ENCODE measurements at places on chromosomes 12 and 14.
A peak's percentile ranks its signal among the peaks of the same experiment; 100 is the strongest.

GRCh38 chr12:132004946-132005345 lies 55.2 kb downstream of the EP400 start:
- no peak for DNase-seq

- no peak for DNase-seq
Measured at GRCh38 chr12:27186022-27186839, 57.9 kb upstream of the STK38L start.

- DNase-seq: no peak
Measured at GRCh38 chr14:91834571-91834970, 32.8 kb downstream of the TC2N start.

DNA sequence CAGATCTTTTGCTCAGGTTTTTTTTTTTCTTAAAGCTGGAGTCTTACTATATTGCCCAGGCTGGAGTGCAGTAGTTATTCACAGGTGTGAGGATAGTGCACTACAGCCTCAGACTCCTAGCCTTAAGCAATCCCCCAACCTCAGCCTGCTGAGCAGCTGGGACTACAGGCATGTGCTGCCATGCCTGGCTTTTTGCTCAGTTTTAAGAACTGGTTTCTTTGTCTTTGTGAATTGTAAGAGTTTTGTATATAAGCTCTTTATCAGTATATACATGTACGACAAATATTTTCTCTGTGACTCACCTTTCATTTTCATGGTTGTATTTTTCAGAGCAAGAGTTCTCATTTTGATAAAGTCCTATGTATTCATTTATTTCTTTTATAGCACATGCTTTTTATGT lies 33.3 kb upstream of the C2CD5 start:
- no peak for DNase-seq

DNA sequence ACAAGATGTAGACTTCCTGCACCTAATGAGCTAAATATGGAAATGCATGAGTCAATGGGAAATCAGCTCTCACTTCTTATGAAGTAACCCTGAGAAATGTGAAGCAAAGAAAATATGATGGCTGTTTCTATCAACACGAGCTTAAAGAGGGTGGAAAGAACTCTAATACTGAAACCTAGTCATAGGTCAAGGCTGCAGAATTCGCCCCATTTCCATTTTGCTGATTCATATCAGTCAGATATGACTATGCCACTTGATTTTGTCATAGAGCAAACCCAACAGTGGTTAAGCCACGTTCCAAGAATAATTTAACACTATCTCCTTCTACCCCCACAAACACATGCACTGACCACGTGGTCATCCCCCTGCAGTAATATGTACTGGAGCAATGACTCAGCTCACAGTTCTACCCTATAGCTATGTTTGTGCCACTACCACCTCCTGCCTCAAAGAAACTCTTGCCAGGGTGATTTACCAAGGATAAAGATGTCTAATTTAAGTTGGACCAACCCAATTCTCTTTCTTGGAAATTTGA lies 157.5 kb downstream of the TMTC3 start:
- DNase-seq: no peak

DNA sequence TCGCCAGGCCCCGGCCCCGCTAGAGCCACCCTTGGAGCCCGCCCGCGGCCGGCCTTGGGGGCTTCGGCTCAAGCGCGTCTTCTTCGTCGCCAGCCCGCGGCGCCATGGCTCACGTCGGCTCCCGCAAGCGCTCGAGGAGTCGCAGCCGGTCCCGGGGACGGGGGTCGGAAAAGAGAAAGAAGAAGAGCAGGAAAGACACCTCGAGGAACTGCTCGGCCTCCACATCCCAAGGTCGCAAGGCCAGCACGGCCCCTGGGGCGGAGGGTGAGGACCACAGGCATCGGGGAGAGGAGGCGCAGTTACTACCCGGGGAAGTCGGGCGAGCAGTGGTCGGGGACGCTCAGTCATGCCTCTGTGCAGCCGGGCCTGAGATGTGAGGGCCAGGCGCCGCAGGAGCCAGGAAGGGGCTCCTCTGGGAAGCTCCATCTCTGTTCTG lies 573 bp downstream of the ARL6IP4 start:
- DNase-seq: peak; percentile 16

- DNase-seq: no peak
Measured at GRCh38 chr12:69204191-69204590, 35.2 kb upstream of the CPSF6 start.

GRCh38 chr12:93419388-93420034 lies 22.2 kb downstream of the UBE2N start:
- peak; percentile 56 for DNase-seq

- DNase-seq: no peak
Measured at GRCh38 chr12:132354211-132354981, 25.0 kb upstream of the GALNT9 start.

GRCh38 chr12:83092129-83092528 lies 405.4 kb downstream of the TMTC2 start:
- no peak for DNase-seq

- no peak for DNase-seq
Measured at GRCh38 chr12:9043766-9044165, 54.4 kb downstream of the KLRG1 start.

DNA sequence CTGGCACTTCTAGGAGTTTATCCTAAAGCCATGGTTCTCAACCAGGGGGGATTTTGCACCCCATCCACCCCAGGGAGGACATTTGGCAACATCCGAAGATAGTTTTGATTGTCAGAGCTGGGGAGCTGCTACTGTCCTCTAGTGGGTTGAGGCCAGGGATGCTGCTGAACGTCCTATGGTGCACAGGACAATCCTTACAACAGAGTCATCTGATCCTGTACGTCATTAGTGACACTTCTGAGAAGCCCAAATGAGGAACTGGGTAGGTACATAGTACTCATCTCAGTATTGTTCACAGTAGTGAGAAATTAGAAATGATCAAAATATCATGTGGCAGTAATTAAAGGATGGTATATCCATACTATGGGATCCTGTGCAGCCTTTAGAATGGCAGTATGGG lies 185.1 kb downstream of the CHST11 start:
- peak; percentile 9 for DNase-seq

- no peak for DNase-seq
Measured at GRCh38 chr14:71613168-71613567, 319.1 kb upstream of the RGS6 start.

DNA sequence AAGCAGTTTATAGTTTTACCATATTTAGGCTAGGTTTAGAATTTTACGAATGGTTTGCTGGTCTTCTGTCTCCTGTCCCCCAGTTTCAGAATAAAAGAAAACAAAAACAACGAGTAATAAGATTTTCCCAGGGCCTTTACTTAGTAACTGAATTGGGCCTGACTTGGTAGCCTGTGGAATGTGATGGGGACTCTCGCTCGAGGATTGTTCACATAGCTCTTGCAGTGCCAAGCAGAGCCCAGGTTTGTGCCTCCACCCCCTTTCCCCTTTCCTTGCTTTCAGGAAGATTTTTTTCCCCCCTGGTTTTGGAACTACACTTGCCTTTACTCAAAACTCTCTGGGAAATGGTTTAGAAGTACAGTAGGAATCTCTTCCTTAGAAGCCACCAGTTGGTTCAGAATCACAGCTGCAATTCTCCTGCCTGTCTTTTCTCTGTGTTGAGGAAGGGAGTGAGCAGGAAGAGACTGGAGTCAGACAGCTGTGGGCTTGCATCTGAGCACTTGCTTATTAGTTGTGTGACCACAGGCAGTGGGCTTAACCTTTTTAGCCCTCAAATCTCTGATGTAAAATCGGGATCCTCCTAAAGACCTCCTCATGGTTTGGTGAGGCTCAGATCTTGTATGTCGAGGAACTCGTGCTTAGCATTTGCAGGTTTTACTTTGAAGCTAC lies 501.2 kb downstream of the PCNX1 start:
- DNase-seq: no peak

DNA sequence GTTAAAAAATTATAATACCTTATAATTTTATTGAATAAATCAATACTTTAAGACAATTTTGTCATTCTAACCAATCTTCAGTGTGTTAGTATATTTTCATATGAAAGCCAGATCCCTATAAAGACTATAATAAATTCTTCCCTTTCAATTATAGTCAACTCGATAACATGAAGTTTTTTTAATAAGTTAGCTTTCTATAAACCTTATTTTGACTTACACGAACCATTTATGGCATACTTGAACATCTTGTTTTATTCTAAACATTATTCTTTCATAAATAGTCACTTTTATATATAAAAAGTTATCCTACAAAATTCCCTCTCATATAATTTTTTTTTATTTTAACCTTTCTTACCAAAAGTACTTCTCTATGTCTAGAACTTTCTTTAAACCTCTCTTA lies 1002.3 kb downstream of the TMEM121 start:
- no peak for DNase-seq

DNA sequence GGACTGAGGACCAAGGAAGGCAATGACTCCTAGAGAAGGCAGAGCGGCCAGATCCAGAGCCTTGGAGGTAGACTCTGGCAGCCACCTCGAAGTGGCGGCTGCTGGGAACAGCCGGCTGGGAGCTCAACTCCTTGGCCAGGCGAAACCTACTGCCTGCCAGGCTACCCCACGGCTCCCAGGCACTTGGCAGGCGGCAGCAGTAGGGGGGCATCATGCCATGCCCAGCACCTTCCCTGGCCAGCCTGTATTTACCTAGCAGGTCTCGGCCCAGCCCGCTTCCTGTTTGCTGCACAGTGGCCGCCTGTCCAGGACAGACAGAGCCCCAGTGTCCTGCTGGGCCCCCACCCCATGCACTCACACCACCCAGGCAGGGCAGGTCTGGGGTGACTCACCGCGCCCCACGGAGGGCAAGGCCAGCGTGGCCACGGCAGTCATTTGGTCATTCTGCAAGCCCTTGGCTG lies 10.2 kb downstream of the TRPV4 start:
- no peak for DNase-seq

GRCh38 chr14:93330609-93331000 lies 2.2 kb downstream of the BTBD7 start:
- no peak for DNase-seq

GRCh38 chr12:46908236-46908935 lies 82.6 kb upstream of the SLC38A4 start:
- no peak for DNase-seq

GRCh38 chr12:92952394-92952793 lies 23.3 kb upstream of the EEA1 start:
- DNase-seq: no peak
